ENCODE measurements at places on chromosomes 13 and 19.
A peak's percentile ranks its signal among the peaks of the same experiment; 100 is the strongest.

DNA sequence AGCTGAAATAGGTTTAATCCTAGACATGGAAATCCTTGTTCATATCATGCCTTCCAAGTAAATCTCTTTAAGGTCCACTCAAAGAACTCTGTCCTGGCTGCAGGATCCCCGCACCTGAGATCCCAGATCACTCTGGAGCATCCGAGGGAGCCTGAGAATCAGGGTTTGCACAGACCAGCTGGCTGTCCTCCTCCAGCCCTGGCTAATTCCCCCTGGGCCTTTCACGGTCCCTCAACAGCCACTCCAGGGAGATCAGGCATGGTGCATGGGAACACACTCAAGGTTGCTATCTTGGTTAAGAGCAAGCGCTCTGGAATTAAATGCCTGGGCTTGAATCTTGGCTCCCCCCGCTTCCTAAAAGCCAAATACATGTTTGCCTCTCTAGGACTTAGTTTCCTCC is 130.8 kb downstream of the IRS2 start:
- no peak for DNase-seq

GRCh38 chr13:41315443-41316047 is 4.5 kb downstream of the NAA16 start:
- DNase-seq = no peak

GRCh38 chr13:44763615-44764301 is 187.6 kb upstream of the TSC22D1 start:
- peak; percentile 45 for DNase-seq

DNA sequence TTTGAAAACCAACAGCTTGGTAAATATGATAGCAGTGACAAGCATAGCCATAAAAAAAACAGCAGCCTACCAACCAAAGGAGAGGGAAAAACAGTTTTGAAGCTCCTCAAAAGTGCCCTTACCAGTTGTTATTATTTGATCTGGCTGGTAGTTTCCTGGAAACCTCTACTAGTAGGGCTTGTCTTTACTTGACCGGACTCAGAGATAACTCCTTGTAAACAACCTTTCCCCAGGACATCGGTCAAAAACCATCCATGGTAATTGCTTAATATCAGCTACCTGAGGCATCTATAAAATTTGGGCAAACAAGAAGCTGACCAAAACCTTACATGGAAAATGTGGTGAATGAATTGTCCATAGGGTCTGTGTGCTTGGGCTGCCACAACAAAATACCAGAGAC is 210.9 kb downstream of the FGF14 start:
- no peak for DNase-seq

DNA sequence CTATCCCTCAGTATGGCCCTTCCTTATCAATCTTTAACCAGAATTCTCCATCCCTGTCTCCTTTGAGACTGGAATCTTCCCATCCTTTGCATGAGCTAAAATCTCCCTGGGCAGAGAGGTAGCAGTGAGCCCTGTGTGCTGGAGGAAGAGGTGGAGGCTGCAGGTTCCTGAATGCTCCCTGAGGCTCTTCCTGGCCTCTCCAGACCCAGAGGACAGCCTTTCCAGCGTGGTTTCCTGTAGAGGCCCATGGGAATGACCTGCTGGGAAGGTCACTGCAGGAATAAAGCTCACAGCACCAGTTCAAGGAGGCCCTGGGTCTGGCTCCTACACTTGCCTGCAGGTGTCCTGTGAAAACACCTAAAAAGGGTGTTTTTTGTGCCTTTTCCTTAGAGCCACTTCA is 4.6 kb downstream of the OR10H2 start:
- no peak for DNase-seq

DNA sequence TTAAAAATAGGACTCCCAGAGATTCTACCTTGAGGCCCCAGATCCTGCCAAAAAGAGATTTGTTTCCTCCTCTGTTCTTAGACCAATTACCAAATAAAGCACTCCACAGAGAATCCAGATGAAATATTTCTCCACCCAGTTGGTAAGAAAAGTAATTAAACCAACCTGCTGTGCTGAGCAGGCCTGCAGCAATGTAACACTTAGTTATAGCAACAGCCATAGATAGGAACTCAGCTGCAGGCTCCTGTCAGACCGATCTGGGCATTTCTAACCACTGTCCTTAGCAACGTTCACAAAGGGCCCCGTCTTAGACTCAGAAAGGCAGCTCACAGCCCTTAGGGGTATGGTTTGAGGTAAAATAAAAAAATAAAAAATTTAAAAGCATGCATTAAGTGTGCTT is 271.1 kb downstream of the KCNRG start:
- DNase-seq = no peak

DNA sequence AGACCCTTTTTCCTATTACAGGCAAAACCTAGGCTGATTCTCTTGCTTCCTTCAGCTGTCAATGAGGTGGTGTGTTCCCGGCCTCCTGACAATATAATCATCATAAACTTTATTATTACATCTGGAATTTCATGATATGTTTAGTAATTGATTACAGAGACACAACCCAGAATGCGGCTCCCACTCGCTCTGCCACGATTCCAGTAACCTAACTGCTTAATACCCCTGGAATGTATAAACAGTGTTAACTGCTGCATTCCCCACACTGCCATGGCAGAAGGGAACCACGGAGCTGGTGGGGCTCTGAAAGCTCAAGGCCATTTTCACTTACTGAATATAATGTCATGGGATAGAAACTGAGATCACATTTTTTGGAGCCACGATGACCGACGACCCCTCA is 17.1 kb downstream of the TSHZ3 start:
- no peak for DNase-seq

DNA sequence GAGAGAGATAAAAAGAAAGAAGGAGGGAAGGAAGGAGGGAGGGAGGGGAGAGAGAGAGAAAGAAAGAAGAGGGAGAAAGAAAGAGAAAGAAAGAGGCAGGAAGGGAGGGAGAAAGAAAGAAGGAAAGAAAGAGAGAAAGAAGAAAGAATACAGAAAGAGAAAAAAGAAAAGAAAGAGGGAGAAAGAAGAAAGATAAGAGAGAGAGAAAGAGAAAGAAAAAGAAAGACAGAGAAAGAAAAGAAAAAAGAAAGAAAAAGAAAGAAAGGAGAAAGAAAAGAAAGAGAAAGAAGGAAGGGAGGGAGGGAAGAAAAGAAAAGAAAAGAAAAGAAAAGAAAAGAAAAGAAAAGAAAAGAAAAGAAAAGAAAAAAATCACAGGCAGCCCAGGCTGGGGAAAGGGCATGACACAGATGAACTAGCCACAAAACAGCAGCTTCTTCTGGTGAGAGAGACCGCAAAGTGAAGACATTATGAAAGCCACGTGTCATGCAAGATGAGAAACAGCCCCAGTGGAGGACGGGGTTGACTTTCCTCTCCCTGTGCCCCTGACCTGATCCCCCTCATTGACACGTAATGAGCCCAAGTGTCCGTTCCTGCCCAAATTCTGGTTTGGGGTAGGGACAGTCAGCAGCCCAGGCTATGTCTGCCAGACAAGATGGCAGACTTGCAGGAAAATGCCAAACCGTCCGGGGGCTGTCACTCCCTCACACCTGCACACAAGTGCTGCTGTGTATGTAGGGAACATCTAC is 102.1 kb downstream of the INSR start:
- no peak for DNase-seq

DNA sequence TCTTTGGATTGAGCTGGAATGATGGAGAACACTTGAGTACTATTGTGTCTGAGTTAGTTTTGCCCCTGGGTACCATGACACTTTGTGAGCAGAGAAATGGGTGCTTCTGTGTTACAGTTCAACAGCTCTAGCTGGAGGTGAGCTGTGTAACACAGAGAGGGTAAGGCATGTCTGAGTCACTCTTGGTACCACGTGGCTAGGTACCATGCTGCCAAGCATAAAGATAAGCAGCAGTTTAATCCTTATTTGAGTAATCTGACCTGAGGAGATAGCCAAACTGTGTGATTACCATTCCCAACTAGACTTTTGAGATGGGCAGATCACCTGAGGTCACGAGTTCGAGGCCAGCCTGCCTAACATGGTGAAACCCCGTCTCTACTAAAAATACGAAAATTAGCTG is 122.0 kb downstream of the OLFM4 start:
- DNase-seq = no peak

- DNase-seq = no peak
These were observed 58.9 kb downstream of the RFC3 start for GRCh38 chr13:33876716-33877394.

DNA sequence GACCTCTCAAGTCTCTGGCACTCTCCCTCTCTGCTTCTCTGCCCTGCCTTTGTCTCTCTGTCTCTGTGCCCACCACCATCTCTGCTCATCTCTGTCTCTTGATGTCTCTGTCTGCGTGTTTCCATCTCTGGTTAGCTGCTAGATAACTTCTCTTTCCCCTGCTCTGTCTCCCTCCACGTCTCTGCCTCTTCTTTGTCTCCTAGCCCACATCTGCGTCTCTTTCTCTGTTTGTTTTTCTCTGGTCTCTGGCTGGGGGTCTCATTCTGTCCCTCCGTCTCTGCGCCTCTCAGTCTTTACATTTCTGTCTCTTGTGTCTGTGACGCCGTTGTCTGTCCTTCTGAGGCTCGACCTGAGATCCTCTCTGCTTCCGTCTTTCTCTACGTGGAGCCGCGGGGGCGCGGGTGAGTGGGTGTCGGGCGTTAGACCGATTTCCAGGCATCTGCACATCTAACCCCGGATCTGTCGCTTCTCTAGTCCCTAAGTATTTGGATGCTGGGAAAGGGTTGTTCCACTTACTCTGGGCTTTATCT is 386 bp downstream of the GIPR start:
- no peak for DNase-seq

DNA sequence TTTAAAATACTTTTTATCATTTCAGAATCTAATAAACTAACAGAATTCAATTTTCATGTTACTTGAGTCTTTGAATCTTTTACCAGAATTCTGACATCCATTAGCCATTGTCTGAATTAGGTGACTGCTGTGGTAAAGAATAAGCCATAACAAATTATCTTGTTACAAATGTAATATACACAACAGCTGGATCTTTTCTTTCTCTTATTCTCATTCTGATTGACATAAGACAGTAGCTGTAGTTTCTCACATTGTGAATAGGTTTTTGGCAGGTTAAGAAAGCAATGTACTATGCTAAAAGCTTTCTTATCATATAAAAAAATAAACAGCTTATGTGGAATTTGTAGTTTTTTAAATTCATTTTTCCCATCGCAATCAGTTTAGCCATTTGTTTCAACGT is 734.0 kb upstream of the PCDH9 start:
- DNase-seq = no peak

- no peak for DNase-seq
These were observed 56.6 kb downstream of the SMARCA4 start for GRCh38 chr19:11017275-11018035.

DNA sequence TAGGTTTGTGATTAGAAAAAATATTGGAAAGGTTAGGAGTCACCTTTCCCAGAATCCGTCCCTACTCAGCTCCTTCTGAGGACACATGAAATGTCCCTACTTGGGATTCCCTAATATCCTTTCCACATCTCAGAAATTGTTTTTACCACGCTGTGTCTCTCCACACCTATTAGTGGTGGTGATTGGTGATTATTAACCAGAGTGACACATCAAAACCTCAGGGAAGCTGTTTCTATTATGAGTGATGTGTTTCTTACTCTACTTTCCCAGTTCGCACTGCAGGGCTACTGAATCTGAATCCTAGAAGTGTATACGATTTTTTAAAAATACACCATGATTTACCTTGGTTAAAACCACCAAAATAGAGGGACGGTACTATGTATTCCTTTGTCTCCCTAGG is 460.8 kb downstream of the TBC1D4 start:
- DNase-seq = no peak

DNA sequence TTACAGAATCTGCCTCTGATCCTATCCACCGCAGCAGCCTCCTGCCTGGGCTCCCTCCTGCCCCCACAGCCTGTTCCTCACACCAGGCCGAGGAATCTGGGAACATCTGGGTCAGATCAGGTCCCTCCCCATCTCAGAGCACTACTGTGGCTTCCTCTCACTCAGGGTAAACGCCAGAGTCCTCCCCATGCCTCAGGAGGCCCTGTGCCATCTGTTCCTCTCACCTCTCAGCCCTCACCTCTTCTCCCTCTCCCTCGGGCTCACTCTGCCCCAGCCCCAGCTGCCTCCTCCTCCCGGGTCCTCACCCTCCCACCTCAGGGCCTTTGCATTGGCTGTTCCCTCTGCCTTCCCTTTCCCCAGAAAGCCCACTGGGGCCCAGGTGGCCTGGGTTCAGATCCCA is 18.2 kb downstream of the FCGBP start:
- no peak for DNase-seq

DNA sequence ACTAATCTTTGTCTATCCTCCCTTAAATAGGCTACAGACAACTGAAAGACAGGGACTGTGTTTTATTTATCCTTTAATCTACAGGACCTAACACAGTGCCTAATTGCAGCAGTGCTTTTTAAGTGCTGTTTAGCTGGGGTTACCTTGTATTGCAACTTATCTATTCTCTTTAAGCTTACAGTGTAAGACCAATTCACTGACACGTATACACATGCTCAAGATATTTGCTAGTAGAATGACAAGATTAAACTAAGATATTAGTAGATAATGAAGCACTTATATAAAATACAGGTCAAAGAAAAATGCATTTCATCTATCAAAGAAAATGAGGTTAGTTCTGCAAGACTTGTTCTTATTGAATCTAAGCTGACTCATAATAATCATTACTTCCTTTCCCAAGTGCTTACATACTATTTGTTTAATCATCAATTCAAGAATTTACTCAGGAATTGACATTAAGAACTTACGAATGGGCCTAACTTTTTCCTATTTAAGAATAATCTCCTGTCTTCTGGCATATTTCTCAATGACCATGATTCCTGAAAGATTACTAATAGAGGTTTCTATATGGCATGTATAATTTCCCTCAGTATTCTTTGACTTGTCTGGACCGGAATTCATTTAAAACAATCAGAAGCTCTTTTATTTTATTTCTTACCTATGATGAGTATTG is 75.8 kb upstream of the MAB21L1 start:
- DNase-seq = peak; percentile 3

DNA sequence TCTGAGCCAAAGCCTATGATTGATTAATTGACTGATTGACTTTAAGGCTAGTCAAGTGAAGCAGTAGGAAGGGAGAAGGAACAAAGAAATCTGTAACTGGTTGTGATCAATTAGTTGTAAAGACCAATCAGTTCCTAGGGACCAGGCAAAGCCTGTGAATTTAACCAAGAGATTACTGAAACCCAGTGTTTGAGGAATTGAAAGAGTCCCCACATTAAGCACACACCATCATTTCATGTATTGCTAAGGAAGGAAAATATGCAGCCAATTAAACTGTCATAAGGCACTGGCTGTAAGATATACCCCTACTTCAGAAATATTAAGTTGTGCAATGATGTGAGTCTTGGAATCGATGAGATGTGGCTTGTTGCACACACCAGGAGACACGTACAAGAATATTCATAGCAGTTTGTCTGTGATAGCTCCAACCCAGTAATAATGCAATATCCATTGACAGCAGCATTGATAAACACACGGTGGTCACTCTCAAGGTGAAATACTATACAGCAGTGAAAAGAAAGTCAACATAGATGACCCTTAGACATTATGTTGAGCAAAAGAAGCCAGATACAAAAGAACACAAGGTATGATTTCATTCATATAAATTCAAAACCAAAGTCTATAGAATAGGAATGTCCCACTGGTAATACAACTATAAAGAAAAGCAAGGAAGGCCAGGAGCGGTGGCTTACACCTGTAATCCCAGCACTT is 9.0 kb downstream of the C19orf47 start:
- no peak for DNase-seq

- DNase-seq = no peak
These were observed 19.3 kb upstream of the F2RL3 start for GRCh38 chr19:16869331-16869972.

- no peak for DNase-seq
These were observed 267.3 kb downstream of the DCT start for GRCh38 chr13:94212196-94212595.
